Fibroblast of lung (primary cell): ENCODE measurements at places on chromosomes 12 and 14. TPM values are rescaled to one million over a fixed set of nuclear protein-coding genes. Genes with fewer than 3 reads are reported as not detected.

The BTBD7 gene
- 23.2 and 25.9 TPM in 2 replicates for polyA plus RNA-seq

The TMEM253 gene
- 0.05 and 0.11 TPM in 2 replicates for polyA plus RNA-seq

The M6PR gene
- 102 and 114 TPM in 2 replicates for polyA plus RNA-seq

GRCh38 chr14:73589116-73589515 lies 2.6 kb upstream of the ACOT4 start:
- H3K27me3 ChIP-seq: no peaks in the 10 kb centered on the region
- H3K27ac ChIP-seq: no peak overlapping the region
- H3K4me1 ChIP-seq: no peaks in the 10 kb centered on the region
- H3K4me3 ChIP-seq: no peak overlapping the region
- no peaks in the 10 kb centered on the region for H3K36me3 ChIP-seq

- peaks cover 2% of the 10 kb centered on the region for H3K4me1 ChIP-seq
- no peak overlapping the region for H3K27ac ChIP-seq
- no peak overlapping the region for H3K4me3 ChIP-seq
- no peaks in the 10 kb centered on the region for H3K36me3 ChIP-seq
- H3K27me3 ChIP-seq: no peaks in the 10 kb centered on the region
Measured at GRCh38 chr12:95258803-95259202, 41.2 kb downstream of the VEZT start.

GRCh38 chr12:80411787-80412186 lies 32.2 kb upstream of the PTPRQ start:
- DNase-seq: no peak
- H3K27me3 ChIP-seq: no peaks in the 10 kb centered on the region
- H3K36me3 ChIP-seq: no peaks in the 10 kb centered on the region
- H3K4me3 ChIP-seq: no peak overlapping the region
- no peaks in the 10 kb centered on the region for H3K4me1 ChIP-seq

The SLC39A2 gene
- polyA plus RNA-seq: not detected in 2 replicates

The KRT83 gene
- polyA plus RNA-seq: not detected in 2 replicates

- H3K36me3 ChIP-seq: no peaks in the 10 kb centered on the region
- H3K4me3 ChIP-seq: no peak overlapping the region
- peak; percentile 2 for DNase-seq
- no peaks in the 10 kb centered on the region for H3K27me3 ChIP-seq
- H3K4me1 ChIP-seq: no peaks in the 10 kb centered on the region
- no peak overlapping the region for H3K27ac ChIP-seq
Measured at GRCh38 chr14:31770271-31770670, 209.1 kb downstream of the NUBPL start.

DNA sequence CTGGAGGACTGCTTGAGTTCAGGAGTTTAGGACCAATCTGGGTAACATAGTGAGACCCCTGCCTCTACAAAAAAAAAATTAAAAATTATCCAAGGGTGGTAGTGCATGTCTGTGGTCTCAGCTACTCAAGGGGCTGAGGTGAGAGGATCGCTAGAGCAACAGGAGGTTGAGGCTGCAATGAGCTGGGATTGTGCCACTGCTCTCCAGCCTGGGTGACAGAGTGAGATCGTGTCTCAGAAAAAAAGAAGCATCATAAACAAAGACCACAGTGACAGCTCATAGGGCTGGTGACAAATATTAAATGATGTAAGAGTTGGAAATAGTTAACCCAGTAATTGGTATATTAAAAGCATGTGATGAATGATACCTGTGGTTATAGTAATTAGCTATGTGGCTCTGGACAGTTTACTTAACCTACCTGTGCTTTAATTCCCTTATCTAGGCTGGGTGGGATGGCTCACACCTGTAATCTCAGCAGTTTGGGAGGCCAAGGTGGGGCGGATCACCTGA lies 68.0 kb downstream of the GSC start:
- no peaks in the 10 kb centered on the region for H3K4me1 ChIP-seq
- DNase-seq: no peak
- no peak overlapping the region for H3K27ac ChIP-seq
- H3K4me3 ChIP-seq: no peak overlapping the region
- no peaks in the 10 kb centered on the region for H3K36me3 ChIP-seq

DNA sequence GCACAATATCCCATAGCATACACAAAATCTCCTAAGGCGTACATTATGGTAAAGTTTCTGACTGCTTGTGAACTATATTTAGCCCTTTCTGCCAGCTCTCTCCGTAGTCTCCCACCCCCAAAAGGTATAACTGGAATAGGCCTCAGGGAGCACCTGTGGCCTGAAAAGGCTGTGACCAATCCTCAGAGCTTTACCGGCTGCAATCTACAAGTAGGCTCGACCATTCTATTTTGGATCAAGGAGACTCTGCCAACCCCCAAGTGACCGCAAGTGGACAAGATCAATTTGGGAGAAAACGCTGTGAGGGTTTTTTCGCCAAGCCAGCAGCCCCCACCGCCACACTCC lies 1.2 kb downstream of the PPTC7 start:
- peak; percentile 7 for DNase-seq
- H3K36me3 ChIP-seq: no peaks in the 10 kb centered on the region
- peak overlapping the region; percentile 68 for H3K4me3 ChIP-seq
- H3K4me1 ChIP-seq: peaks cover 10% of the 10 kb centered on the region

The SDS gene
- polyA plus RNA-seq: not detected in 2 replicates

GRCh38 chr14:61420326-61420725 lies 98.9 kb downstream of the PRKCH start:
- peak; percentile 27 for DNase-seq
- no peaks in the 10 kb centered on the region for H3K4me1 ChIP-seq
- H3K27me3 ChIP-seq: no peaks in the 10 kb centered on the region
- no peak overlapping the region for H3K27ac ChIP-seq

- no peak overlapping the region for H3K4me3 ChIP-seq
- H3K27me3 ChIP-seq: no peaks in the 10 kb centered on the region
- H3K4me1 ChIP-seq: no peaks in the 10 kb centered on the region
- no peaks in the 10 kb centered on the region for H3K36me3 ChIP-seq
Measured at GRCh38 chr14:85295318-85295717, 234.6 kb upstream of the FLRT2 start.

The LRTM2 gene
- polyA plus RNA-seq: not detected in 2 replicates

DNA sequence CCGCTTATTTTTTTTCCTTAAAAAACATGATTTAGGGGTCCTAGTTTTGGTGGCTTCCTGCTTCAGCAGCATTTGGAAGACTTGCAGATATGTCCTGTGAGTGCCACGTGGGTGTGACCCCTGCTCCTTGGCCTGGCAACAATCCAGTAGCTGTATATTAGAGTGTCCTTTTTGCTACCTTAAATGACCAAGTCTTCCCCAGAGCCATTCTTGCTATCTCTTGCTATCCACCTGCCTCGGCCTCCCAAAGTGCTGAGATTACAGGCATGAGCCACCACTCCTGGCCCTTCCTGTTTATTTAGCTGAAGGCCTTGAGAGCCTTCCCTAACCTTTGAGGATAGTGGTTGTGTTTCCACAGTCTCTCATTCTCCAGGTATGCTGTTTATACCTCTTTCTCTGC lies 17.0 kb downstream of the TPCN1 start:
- H3K4me3 ChIP-seq: no peak overlapping the region
- no peaks in the 10 kb centered on the region for H3K27me3 ChIP-seq
- no peak overlapping the region for H3K27ac ChIP-seq
- peaks cover 17% of the 10 kb centered on the region for H3K4me1 ChIP-seq
- no peaks in the 10 kb centered on the region for H3K36me3 ChIP-seq

GRCh38 chr14:52020866-52021717 lies 31.7 kb downstream of the RTRAF start:
- no peak overlapping the region for H3K27ac ChIP-seq
- peaks cover 25% of the 10 kb centered on the region for H3K36me3 ChIP-seq
- H3K4me1 ChIP-seq: peaks cover 28% of the 10 kb centered on the region
- no peak for DNase-seq
- no peaks in the 10 kb centered on the region for H3K27me3 ChIP-seq

- H3K36me3 ChIP-seq: no peaks in the 10 kb centered on the region
- DNase-seq: peak; percentile 94
- H3K27me3 ChIP-seq: no peaks in the 10 kb centered on the region
- no peak overlapping the region for H3K4me3 ChIP-seq
- H3K27ac ChIP-seq: no peak overlapping the region
- no peaks in the 10 kb centered on the region for H3K4me1 ChIP-seq
Measured at GRCh38 chr14:98957211-98958047, 314.6 kb downstream of the BCL11B start.

DNA sequence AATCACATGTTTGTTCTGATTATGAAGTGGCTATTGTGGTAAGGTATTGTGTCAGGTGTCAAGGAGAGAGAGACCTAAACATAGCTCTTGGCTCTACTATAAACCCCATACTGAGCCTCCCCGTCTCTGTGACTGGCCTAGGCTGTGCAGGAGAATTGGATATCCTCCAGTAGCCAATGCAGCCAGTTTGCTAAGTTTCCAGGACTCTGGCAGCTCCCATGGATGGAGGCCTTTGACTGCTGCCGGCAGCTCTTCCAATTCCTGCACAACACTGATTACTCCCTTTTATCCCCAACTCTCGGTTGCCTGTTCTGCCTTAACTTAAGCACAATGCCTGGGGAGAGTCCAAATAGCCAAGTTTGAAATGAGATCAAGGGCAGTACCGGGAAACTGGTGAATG lies 59.3 kb downstream of the ABCC9 start:
- no peaks in the 10 kb centered on the region for H3K4me1 ChIP-seq
- H3K4me3 ChIP-seq: no peak overlapping the region
- H3K27ac ChIP-seq: no peak overlapping the region

GRCh38 chr14:106038263-106038662 lies 511.9 kb downstream of the TMEM121 start:
- H3K4me1 ChIP-seq: no peaks in the 10 kb centered on the region
- H3K4me3 ChIP-seq: no peak overlapping the region
- no peak overlapping the region for H3K27ac ChIP-seq
- H3K27me3 ChIP-seq: no peaks in the 10 kb centered on the region

The FGF6 gene
- not detected in 2 replicates for polyA plus RNA-seq

The ACAD10 gene
- 10.1 and 11.2 TPM in 2 replicates for polyA plus RNA-seq

GRCh38 chr14:105450864-105451720 lies 23.5 kb upstream of the CRIP2 start:
- H3K27ac ChIP-seq: no peak overlapping the region
- H3K36me3 ChIP-seq: peaks cover 20% of the 10 kb centered on the region
- no peak for DNase-seq
- no peak overlapping the region for H3K4me3 ChIP-seq
- no peaks in the 10 kb centered on the region for H3K27me3 ChIP-seq

DNA sequence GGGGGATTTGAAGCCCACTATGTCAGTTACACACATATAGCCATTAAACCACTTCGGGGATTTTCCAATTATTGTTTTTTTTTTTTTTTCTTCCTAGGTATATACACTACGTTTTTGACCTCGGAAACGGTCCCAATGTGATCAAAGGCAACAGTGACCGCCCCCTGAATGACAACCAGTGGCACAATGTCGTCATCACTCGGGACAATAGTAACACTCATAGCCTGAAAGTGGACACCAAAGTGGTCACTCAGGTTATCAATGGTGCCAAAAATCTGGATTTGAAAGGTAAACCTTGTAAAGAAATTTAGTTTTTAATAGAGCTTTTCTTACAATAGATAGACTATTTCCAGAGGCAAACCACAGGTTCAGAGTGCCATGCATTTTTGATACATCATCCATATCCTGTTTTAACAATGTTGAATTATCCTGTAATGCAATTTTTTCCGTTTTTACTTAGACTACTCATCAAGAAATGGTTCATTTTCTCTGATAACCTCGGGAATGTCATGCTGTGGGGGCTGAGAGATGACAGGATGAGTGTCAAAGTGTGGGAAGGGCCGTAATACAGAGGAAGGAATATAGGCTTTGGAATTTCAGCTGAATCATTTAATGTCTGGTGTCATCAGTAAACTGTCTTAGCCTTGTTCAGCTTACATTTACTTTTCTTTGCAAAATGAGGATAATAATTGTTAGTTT lies 797.1 kb downstream of the NRXN3 start:
- no peaks in the 10 kb centered on the region for H3K27me3 ChIP-seq
- no peak for DNase-seq
- H3K4me3 ChIP-seq: no peak overlapping the region
- no peak overlapping the region for H3K27ac ChIP-seq
- no peaks in the 10 kb centered on the region for H3K36me3 ChIP-seq

- peak; percentile 13 for DNase-seq
- no peaks in the 10 kb centered on the region for H3K27me3 ChIP-seq
- H3K4me3 ChIP-seq: no peak overlapping the region
- no peaks in the 10 kb centered on the region for H3K4me1 ChIP-seq
Measured at GRCh38 chr12:121668750-121669520, 519 bp downstream of the MORN3 start.

DNA sequence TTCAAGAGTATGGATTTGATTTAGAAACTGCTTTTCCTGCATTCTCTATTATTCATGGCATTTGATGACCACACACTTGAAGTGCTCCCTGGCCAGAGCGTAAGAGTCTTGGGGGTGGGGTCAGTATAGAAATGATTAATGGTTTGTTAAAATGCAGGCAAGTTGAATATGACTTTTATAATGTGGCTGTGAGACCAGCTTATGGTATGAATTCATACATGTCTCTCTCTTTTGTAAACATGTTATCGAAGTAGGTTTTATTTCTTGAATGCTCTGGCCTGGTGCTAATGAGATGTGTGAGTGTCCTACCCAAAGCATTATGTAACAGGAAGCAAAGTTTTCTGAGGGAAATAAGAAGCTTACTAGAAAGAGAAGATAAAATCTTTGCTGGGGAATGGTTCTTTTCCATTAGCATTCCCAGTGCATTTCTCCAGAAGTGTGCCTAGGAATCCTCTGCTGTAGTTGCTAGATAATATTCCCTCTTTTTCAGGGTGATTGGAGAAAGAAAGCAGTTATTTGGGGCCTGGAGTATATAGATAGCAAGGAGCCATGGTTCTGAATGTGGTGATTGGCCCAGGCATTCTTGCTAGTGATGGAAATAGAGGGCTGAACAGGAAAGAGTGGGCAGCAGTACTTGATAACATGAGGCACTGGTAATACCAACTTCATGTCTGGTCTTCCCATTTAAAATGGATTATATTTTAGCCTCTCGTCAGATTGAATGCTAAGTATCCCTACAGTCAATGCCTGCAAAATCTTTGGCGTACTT lies 289.7 kb downstream of the RAD51B start:
- peak; percentile 58 for DNase-seq
- no peaks in the 10 kb centered on the region for H3K27me3 ChIP-seq
- H3K36me3 ChIP-seq: no peaks in the 10 kb centered on the region
- H3K4me1 ChIP-seq: peaks cover 2% of the 10 kb centered on the region
- H3K4me3 ChIP-seq: no peak overlapping the region

DNA sequence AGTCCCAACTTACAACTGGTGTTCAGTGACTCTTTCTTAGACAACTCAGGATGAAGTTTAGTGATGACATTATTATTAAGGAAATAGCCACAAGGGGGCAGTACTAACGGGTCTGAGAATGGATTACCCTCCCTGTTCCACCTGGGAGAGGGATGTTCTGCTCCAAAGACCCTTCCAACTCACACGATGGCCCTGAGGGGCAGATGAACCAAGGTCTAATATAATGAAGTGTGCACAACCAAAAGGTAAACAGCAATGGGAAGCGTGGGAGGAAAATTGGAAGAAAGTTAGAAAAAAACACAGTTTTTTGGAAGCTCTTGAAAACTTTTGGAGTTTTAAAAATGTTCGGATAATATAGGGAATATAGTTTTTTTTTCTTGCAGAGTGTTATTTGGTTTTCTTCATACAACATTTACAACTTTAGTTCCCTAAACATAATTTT lies 24.0 kb downstream of the FGF6 start:
- no peaks in the 10 kb centered on the region for H3K27me3 ChIP-seq
- H3K4me1 ChIP-seq: no peaks in the 10 kb centered on the region
- no peak overlapping the region for H3K4me3 ChIP-seq
- H3K27ac ChIP-seq: no peak overlapping the region

GRCh38 chr14:83975841-83976770 lies 1553.8 kb upstream of the FLRT2 start:
- no peaks in the 10 kb centered on the region for H3K27me3 ChIP-seq
- H3K4me1 ChIP-seq: no peaks in the 10 kb centered on the region
- no peak overlapping the region for H3K4me3 ChIP-seq
- H3K36me3 ChIP-seq: no peaks in the 10 kb centered on the region
